ENCODE measurements at places on chromosomes 6 and 20.

- no peak for DNase-seq
Measured at GRCh38 chr20:45419188-45420091, 3.5 kb downstream of the PIGT start.

- no peak for DNase-seq
Measured at GRCh38 chr6:68691120-68691519, 56.0 kb downstream of the ADGRB3 start.

DNA sequence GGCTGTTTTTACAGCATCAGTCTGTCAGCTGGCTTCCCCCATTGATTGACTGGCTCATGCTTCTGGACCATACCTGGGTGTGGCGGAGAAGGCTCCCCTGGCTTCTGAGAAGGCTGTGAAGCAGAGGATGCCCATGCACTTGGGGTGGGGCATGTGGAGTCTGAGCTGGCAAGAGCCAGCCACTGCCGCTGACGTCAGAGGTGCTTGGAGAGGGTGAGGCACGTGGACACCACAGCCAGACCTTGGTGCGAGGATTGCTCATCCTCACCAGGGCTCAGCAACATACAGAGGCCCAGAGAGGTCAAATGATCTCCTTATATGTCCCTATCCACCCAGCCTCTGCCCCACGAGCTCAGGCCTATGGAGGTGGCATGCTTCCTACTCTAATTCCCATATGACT lies 211.2 kb upstream of the PMEPA1 start:
- no peak for DNase-seq

DNA sequence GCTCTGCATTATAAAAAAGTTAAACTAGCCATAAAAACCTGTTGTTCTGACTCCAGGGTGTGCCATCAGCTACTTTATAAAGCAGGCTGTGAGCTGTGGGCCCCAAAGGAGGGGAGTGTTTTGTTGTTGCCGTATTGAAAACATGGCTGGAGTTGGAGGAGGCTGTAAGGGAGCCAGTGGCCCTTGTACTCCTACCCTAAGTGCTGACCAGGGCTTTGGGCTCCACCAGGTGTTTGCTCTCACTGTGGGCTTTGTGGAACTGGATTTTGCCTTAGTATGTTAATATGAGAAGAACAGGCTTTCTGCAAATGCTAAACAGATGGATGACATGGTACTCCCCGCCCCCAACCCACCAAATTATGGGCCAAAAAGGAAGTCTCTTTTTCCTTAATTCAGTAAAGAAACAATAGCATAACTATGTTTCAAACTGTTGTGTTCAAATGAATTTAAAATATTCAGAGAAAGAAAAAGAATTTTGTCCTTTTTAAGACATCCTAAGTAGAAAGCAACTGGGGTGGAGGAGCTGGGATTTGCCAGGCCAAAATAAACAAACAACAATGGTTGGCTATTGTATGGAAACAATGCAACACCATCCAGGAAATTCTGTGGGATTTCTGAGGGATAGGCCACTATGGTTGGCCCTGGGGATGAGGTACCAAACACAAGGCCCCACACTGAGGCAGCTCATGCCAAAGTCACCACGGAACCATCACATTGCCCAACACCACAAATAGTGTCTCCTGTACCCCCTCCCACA lies 63.3 kb downstream of the PLCG1 start:
- DNase-seq = no peak

DNA sequence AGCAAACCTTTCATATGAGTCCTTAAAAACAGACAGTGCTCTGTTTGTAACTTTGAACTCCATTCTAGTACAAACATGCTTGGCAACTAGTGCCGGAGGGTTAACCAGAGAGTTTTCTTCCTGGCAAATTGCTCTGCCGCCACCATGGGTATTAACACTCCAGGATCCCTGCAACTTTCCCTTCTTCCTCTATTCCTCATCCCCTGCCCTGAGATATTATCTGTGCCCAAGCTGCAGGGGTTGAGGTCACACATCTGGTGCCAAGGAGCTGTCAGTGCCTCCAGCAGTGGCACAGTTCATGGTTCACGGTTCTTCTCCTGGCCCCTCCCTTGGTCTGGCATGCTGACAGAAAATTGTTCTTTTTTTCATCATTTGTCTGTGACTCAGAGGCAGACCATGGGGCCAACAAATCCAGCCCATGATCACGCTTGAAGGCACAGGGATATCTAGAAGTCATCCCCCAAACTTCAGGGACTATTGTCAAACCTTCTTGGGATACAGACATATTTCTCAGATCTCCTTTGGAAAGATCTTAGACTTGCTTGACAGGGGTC lies 77.5 kb downstream of the ATXN1 start:
- no peak for DNase-seq

GRCh38 chr6:82843291-82843885 lies 222.3 kb downstream of the UBE3D start:
- DNase-seq = no peak

DNA sequence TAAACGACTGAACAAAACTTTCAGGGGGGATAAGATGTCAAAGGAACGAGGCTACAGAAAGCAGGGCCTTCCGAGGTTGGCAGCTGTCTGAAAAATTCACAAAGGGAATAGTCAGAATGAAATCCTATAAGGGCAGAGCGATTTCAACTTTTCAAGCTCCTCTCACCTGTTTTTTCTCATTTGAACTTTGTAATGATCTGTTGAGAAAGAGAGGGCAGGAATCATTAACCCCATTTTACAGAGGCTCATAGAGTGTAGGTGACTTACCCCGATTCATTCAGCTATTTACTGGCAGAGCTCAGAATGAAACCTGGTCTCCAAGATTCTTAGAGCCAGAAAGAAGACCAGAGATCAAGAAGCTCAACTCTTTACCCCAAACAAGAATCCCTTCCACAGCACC lies 266.1 kb upstream of the ARID1B start:
- DNase-seq = no peak

GRCh38 chr20:49747707-49748524 lies 34.2 kb upstream of the B4GALT5 start:
- peak; percentile 3 for DNase-seq

GRCh38 chr6:72321788-72322187 lies 300.1 kb upstream of the KCNQ5 start:
- no peak for DNase-seq

GRCh38 chr20:38764567-38765318 lies 16.5 kb downstream of the ACTR5 start:
- peak; percentile 3 for DNase-seq

DNA sequence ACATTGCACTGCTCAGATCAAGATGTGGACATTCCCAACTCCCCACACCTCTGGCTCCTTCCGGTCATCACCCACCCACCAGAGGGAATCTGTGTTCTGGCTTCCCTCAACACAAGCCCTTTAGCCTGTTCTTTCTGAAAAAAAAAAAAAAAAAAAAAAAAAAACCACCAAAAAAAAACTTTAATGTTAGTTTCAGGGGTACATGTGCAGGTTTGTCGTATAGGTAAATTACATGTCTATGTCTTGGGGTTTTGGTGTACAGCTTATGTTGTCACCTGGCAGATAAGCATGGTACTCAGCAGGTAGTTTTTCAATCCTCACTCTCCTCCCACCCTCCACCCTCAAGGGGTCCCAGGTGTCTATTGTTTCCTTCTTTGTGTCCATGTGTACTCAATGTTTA lies 135.8 kb upstream of the FOXA2 start:
- no peak for DNase-seq

DNA sequence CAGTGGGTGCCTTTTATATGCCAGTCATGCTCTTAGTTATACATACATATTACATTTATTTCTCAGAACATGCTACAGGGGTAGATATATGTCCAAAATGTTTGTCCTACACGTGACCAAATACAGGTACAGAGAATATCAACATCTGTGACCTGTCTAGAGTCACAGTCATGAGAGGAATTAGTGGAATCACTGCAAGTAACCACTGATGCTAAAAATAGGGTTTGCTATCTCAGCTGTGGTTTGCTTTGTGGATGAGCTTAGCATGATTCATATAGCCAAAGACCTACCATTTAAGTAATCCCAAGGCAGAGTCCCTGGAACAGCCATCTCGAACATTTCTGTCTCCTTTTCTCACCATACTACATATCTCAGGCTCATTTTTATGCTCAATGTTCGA lies 32.3 kb downstream of the GSTA3 start:
- no peak for DNase-seq
